Body of pancreas (tissue), 4 donors: ENCODE measurements at places on chromosomes 4 and X. TPM values are rescaled to one million over a fixed set of nuclear protein-coding genes. Genes with fewer than 3 reads are reported as not detected.

The AP1S2 gene
- 11.7 TPM for total RNA-seq

DNA sequence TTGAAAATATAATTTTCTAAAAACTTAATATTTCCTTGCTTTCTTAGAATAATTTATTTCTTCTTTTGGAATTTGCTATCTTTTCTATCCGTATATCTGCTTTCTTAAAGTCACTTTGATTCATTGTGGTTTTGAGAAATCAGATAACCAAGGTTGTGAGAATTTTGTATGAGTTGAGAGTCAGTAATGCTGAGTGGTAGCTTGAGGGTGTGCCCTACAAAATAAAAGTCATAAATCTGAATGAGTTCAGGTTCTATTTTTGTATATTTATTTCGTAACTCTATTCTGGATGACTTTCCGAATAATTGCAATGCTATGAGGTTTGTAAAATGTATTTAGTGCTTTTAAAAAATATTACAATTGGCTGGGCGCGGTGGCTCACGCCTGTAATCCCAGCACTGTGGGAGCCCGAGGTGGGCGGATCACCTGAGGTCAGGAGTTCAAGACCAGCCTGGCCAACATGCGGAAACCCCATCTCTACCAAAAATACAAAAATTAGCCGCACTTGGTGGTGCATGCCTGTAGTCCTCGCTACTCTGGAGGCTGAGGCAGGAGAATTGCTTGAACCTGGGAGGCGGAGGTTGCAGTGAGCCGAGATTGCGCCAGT is 8.9 kb downstream of the COPS4 start:
- H3K4me3 ChIP-seq = no peak overlapping the region
- DNase-seq = no peak
- no peak overlapping the region for H3K27ac ChIP-seq

- no peaks in the 10 kb centered on the region for H3K27me3 ChIP-seq
- DNase-seq = no peak
- H3K36me3 ChIP-seq = no peaks in the 10 kb centered on the region
- H3K4me3 ChIP-seq = no peak overlapping the region
These were observed 1588.9 kb upstream of the PCDH7 start for GRCh38 chr4:29131304-29131703.

The CCNB3 gene
- 0.78 TPM for total RNA-seq
